HT1080 (cell line): ENCODE measurements at places on chromosomes 3 and 15. TPM values are rescaled to one million over a fixed set of nuclear protein-coding genes. Genes with fewer than 3 reads are reported as not detected.

- no peak for DNase-seq
Measured at GRCh38 chr3:158430448-158430847, 140.5 kb upstream of the MLF1 start.

DNA sequence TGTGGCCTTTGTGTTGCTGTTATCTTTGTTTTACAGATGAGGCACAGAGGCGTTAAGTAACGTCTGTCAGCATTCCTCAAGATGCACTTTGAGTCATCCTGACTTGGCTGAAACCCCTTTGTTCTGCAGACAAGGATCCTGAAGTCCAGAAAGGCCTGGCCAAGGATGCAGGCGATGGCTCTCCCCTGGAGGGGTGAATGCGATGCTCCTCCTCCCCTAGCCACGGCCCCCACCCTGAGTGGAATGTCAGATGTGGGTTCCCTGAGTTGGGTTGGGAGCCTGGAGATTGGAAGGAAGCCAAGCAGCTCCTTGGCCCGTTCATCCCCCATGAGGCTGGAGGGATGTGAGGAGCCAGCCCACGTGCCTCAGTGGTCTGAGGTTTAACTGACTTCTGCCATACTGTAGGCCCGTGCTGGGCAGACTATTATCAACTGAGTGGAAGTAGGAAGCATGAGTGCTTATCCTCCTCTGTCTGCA is 43.3 kb downstream of the POMGNT2 start:
- DNase-seq, result no peak

- DNase-seq, result no peak
Measured at GRCh38 chr3:90036939-90037469, 929.6 kb downstream of the EPHA3 start.

- peak; percentile 23 for DNase-seq
Measured at GRCh38 chr15:25635191-25635590, 196.4 kb upstream of the UBE3A start.

GRCh38 chr3:37945807-37946530 is 44.6 kb upstream of the VILL start:
- peak; percentile 46 for DNase-seq

DNA sequence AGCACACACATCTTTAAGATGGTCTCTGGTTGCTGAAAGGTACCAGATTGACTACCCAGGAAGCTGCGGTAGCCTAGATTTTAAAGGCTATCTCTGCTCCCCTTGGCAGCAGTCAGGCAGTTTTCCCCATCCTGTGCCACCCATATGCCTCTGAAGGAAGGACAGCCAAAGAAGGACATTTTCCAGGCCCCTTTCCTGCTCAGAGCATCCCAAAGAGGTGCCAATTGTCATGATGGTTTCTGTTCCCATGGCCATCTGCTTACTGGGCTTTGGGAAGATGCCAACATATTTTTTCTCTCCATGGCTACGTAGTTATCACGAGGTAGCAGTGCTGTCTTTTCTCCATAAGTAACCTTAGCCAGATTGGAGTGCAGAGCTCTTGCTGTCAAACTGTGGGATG is 39.7 kb downstream of the UNC13C start:
- DNase-seq, result no peak

DNA sequence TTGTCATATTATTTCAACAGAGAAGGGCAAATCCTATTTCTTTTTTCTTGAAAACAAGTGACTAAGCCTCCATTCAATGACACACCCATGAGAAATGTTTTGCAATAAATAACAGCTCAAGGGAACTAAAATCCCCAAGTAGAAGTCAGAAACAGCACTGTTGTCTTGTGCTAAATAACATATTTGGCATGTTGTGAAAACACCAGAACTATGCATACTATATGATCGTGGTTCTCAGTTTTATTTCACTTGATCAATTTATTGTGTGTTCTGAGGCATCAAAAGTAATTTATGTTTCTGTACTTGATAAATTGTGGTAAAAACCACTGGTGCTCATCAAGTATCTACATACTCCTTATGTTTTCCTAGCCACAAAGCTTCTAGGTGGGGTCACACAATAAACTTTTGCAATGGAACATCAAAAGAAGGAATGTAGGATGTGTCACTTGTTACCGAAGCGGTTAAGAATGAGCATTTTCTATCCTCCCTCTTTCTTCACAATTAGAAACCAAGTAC is 691.7 kb upstream of the CBLB start:
- peak; percentile 51 for DNase-seq

DNA sequence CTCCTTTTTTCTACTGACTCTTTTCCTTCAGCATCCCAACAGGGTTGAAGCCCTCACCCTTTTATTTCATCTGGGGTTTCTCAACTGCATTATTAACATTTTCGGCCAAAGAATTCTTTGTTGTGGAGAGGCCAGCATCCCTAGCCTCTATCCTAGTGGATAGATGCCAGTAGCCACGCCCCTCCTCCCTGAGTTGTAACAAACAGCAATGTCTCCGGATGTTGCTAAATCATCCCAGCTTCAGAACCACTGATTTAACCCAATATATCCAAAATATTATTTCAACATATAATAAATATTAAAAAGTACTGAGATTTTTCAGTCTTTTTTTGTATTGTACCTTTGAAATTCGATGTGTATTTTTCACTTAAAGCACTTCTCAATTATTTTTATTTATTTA is 2.0 kb upstream of the RNF111 start:
- no peak for DNase-seq

DNA sequence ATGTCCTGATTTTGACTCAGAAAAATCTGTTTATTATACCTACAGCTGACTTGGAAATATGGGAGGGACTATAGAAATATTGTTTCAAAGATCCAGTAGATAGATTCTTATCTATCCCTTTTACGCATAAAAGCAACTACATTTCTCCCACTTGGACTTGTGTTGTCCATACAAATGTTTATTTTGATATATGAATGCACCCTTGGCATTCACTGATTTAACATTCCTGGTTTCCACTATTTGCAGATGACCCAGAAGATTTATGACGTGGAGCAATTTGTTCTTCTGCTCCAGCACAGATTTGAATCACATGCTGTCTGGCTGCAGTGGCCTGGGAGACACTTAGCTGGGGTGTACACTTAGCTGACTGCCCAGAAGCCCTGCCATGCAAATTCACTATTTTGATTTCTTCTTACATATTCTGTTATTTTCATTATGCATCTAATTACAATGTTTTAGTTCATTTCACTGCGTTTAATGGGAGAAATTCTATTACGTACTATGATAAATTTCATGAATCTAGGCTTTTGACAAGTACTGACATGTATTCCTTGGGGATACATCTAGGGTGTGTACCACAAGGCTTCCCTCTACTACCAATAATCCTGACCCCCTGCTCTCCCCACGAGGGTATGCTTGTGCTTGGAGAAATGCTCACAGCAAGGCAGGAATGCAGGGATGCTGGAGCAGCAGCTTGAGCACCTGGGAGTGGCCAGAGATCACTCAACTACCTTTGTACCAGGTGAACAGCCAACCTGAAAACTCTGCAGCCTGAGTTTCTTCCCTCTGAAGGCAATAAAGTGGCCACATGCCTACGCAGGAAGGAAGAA is 223.6 kb upstream of the TBL1XR1 start:
- DNase-seq, result no peak

DNA sequence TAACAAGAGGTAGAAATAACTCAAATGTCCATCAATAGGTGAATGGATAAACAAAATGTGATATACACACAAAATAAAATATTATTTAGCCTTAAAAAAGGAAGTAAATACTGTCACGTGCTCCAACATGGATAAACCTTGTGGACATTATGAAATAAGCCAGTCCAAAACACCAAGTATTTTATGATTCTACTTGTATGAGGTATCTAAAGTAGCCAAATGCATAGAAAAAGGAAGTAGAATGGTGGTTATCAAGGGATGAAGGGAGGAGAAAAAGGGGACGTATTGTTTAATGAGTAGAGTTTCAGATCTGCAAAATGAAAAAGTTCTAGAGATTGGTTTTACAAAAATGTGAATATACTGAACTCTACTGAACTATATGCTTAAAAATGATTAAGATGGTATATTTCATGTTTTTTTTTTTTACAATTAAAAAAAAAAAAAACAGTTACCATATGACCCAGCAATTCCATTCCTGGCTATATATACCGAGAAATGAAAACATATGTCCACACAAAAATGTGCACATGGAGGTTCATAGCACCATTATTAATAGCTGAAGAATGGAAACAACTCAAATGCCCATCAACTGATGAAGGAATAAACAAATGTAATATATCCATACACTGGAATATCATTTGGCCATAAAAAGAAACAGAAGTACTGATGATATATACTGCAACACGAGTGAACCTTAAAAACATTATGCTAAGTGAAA is 29.1 kb upstream of the MAP6D1 start:
- no peak for DNase-seq

DNA sequence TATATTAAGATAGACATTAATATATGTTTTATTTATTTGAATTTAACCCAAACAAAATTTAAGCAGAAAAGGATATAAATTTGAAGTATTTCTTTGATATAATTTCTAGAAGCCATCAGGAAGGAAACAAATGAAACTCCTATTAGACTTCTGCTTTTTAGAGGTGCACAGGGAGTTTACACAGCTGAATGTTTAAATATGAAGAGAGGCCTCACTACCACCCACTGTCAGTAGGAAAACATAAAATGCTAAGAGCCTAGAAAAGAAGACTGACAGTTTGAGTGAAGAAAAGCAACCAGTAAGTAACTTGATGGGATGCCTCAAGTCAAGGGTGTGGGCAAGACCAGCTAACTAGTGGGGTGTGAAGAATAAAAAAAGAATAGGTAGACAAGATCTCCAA is 19.7 kb downstream of the PLSCR2 start:
- no peak for DNase-seq

- no peak for DNase-seq
Measured at GRCh38 chr3:107506458-107506857, 16.3 kb upstream of the BBX start.

GRCh38 chr15:43769584-43770228 is 7.1 kb downstream of the ELL3 start:
- peak; percentile 57 for DNase-seq

GRCh38 chr3:84738086-84738485 is 220.7 kb upstream of the CADM2 start:
- DNase-seq, result no peak

GRCh38 chr3:172560026-172560425 is 36.8 kb upstream of the TNFSF10 start:
- DNase-seq, result no peak

DNA sequence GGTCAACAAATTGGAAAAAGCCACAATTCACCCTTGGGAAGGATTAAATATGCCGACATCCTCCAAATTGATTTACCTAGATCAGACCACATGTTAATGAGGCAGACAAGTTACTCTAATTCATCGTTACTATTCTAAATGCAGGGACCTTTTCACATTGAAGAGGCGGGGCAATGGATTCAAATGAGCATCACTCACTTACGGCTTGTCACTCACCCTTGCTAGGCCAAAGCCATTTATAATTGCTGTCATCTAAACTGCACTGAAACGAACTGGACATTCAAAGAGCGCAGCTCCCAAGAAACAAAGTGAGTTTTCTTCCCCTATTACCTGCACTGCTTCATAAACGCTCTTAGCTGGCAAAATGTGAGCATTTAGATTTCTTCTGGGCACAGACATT is 313.9 kb downstream of the WDR72 start:
- no peak for DNase-seq

DNA sequence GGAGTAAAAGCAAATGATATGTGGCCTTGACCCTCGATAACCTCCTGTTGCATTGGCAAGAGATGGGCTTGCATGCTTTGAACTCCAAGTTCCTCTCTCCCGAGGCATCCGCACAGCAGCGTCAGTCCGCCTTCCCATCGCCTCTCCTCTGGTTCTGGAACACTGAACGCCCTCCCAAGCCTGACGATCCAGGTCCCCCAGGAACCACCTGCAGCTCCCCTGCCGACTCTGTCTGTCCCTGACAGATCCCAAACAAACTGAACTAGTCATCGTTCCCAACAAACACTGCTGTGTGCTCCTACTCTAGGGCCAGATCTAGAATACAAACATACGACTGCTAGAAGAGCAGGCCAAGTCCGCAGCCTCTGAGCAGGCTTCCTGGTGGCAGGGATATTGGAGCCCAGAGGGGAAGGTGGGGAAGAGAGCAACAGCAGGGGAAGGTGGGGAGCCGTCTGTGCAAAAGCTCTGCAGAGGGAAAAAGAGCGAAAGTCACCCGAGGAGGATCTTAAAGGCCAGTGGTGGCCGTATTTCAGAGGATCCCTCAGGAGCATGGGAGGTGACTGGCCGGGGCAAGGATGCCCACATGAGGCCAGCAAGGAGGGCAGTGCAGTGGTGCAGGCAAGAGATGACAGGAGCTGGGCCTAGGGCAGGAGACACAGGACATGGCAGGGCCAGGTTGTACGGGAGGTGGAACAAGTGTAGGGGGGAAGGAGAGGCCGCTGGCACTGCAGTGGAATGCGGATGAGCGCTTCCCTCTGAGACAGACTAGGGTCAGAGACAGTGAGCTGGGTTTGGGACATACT is 50.8 kb downstream of the PCSK6 start:
- DNase-seq, result no peak

GRCh38 chr3:149170672-149171071 is 41.2 kb downstream of the HPS3 start:
- DNase-seq, result no peak

GRCh38 chr3:156332304-156332703 is 211.9 kb downstream of the KCNAB1 start:
- DNase-seq, result no peak

- peak; percentile 92 for DNase-seq
Measured at GRCh38 chr3:135895106-135895733, 70.3 kb upstream of the PPP2R3A start.

DNA sequence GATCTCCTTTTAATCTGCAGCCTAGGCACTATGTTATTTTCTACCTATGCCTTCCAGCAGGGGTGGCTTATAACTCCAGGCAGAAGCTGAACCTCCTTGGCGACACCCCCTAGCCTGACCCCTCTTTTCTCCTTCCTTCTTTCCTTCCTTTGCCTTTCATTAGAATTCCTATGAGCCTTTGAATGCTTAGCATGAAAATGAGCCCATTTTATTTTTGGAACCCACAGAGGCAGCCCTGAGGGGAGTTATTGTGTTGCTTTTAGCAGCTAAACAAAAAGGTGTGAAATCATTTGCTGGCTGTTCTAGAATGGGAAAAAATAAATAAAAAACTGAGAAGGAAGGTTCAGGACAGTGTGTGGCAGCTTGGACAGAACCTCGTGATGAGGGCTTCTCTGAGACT is 164.6 kb upstream of the ICE2 start:
- no peak for DNase-seq

GRCh38 chr15:77179541-77179998 is 108.7 kb upstream of the TSPAN3 start:
- DNase-seq, result no peak

- DNase-seq, result no peak
Measured at GRCh38 chr3:79253704-79254103, 514.1 kb downstream of the ROBO1 start.

Gene GOLGA6B
- 0.18 TPM in 1 of 2 replicates, not detected in the other for total RNA-seq

Gene ASB14
- total RNA-seq, result 0.20 TPM in 1 of 2 replicates, not detected in the other

Gene GAP43
- 1.00 and 2.3 TPM in 2 replicates for total RNA-seq

Gene ATP13A5
- total RNA-seq, result 0.03 TPM in 1 of 2 replicates, not detected in the other

Gene THAP10
- 3.3 and 3.8 TPM in 2 replicates for total RNA-seq

Gene GPR27
- total RNA-seq, result not detected in 2 replicates

Gene CAMKV
- 0.23 TPM in 1 of 2 replicates, not detected in the other for total RNA-seq

Gene IL5RA
- total RNA-seq, result not detected in 2 replicates

Gene HYAL1
- total RNA-seq, result 0.40 and 0.43 TPM in 2 replicates

Gene KNG1
- not detected in 2 replicates for total RNA-seq

Gene TMEM42
- total RNA-seq, result 4.4 and 5.4 TPM in 2 replicates

Gene LSAMP
- 0.21 TPM in 1 of 2 replicates, not detected in the other for total RNA-seq

Gene MEX3B
- total RNA-seq, result 1.9 and 2.4 TPM in 2 replicates

Gene TRPM1
- 0.03 TPM in 1 of 2 replicates, not detected in the other for total RNA-seq

Gene TERC
- total RNA-seq, result 52.4 and 143 TPM in 2 replicates

Gene COL6A5
- total RNA-seq, result 0.17 and 0.26 TPM in 2 replicates

Gene SNTN
- not detected in 2 replicates for total RNA-seq

Gene SUCNR1
- total RNA-seq, result not detected in 2 replicates

Gene RAB6B
- 0.23 and 0.51 TPM in 2 replicates for total RNA-seq

Gene CYB561D2
- total RNA-seq, result 63.2 and 69.0 TPM in 2 replicates

Gene ADAMTS9
- 1.8 and 2.4 TPM in 2 replicates for total RNA-seq

Gene CMTM7
- total RNA-seq, result 39.2 and 57.9 TPM in 2 replicates
